WTC11 (cell line): ENCODE measurements at places on chromosomes 6 and 20.

- H3K36me3 ChIP-seq, result no peaks in the 10 kb centered on the region; the same call in 1 of the 2 replicates
- peaks cover 13% of the 10 kb centered on the region for H3K4me1 ChIP-seq
- no peak overlapping the region for H3K27ac ChIP-seq
- DNase-seq, result peak; percentile 74
- peak overlapping the region; percentile 43; the same call in 1 of the 2 replicates for H3K4me3 ChIP-seq
- H3K27me3 ChIP-seq, result peaks cover 9% of the 10 kb centered on the region
These were observed 48.2 kb downstream of the PLG start for GRCh38 chr6:160750276-160750689.

DNA sequence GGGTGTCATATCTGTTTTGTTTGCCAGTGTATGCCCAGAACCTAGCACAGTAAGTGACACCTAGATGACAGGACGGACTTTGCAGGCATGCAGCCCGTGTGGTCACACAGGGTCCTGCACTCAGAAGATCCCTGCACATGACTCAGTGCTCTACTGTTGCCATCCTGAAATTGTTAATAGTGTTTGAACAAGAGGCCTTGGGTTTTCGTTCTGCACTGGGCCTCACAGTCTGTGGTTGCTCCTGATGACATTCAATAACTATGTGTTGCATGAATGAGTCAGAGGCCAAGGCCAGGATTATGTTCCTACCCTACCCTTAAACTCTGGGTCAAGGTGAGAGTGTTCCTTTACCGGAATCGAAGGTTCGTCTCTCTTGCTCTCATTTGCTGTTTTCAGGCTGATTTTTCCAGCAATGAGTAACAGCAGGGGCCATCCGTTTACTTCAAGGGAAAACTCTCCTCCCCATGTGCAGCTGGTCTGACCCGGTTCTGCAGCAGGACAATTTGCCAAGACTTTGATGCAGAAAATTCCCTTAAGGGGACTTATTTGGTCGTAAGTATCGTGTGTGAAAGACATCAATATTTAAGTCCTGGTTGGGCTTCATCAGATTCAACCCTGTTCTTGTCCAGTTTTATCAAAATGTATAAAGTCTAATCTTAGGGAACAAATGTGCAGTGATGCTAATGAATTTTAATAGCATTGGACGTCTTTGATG lies 13.0 kb upstream of the PFDN4 start:
- H3K27ac ChIP-seq, result no peak overlapping the region
- no peak for DNase-seq
- H3K36me3 ChIP-seq, result no peaks in the 10 kb centered on the region
- H3K4me1 ChIP-seq, result peaks cover 9% of the 10 kb centered on the region; the same call in 1 of the 2 replicates
- no peaks in the 10 kb centered on the region for H3K27me3 ChIP-seq

DNA sequence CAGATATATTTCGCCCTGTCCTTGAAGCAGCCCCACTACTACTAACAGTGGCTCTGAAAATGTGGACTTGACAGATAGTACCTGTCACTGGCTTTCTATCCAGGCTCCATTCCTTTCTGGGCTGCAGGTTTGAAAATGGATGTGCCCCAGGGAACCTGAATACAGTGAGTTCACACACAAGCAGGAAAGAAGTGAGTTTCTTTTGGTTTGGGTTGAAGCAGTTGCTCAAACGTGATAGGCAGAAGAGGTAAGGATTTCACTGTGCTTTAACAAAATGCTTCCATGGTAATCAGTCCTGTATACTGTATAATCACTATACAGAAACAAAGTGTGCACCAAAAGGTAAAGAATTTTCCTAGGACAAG lies 382.9 kb downstream of the PRKN start:
- no peaks in the 10 kb centered on the region for H3K27me3 ChIP-seq
- H3K4me3 ChIP-seq, result no peak overlapping the region
- H3K27ac ChIP-seq, result no peak overlapping the region
- DNase-seq, result no peak
- H3K36me3 ChIP-seq, result 0 out of 2 replicates have a peak, but pooled peaks cover 7% of the 10 kb centered on the region
- H3K4me1 ChIP-seq, result peaks cover 8% of the 10 kb centered on the region

DNA sequence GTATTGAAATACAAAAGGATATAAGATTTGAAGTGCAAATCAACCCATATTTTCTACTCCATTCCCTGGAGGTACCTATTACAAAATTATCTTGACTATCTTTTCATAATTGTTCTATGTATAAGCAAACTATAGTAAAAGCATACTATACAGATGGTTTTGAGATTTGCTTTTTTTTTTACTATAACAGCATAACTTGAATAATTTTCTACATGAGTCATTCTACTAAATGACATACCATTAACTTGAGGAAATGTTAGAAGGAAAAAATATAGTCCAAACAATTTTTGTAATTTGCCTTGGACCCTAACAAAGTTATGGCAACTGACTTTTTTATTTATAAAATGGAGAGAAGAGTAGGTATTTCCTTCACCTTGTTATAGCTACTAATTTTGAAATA lies 472.7 kb downstream of the PKHD1 start:
- no peaks in the 10 kb centered on the region for H3K36me3 ChIP-seq
- no peaks in the 10 kb centered on the region for H3K4me1 ChIP-seq
- DNase-seq, result no peak
- H3K4me3 ChIP-seq, result no peak overlapping the region
- no peak overlapping the region for H3K27ac ChIP-seq
- no peaks in the 10 kb centered on the region for H3K27me3 ChIP-seq

DNA sequence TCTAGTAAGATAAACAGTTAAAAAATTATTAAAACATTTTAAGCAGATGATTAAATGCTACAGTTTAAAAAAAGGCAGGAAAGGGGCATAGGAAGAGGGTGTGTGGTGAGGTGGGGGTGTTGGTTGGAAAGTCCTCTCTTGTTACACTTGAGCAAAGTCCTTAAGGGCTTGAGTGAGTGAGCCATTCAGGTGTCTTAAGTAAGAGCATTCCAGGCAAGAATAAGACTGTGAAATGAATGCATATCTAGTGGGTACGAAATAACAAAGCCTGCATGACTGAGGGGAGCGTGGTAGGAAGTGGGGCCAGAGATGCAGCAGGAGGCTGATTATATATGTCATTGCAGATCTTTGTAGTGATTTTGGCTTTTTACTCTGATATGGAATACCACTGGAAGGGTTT lies 5.1 kb downstream of the CDKAL1 start:
- peaks cover 13% of the 10 kb centered on the region for H3K36me3 ChIP-seq
- DNase-seq, result no peak
- peaks cover 9% of the 10 kb centered on the region for H3K4me1 ChIP-seq

DNA sequence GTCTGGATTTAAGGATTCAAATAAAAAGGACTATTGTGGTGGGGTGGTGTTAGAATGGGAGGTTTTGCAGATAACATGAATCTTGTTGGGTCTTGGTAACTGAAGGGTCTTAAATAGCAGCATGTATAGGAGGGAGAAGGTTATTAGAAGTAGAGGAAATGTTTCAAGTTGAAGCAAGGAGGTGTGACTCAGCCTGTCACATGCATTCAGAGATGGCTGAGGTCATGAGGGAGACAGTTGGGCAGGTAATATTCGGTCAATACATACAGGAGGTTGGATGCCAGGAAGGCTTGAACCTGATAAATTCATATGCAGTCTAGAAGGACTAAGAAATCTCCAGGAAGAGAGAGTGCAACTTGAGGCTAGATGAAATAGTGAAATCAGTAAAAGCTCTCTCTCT lies 6.1 kb downstream of the KLHL31 start:
- no peak for DNase-seq
- H3K4me3 ChIP-seq, result no peak overlapping the region
- no peak overlapping the region for H3K27ac ChIP-seq
- H3K36me3 ChIP-seq, result no peaks in the 10 kb centered on the region
- no peaks in the 10 kb centered on the region; the same call in 1 of the 2 replicates for H3K27me3 ChIP-seq
- no peaks in the 10 kb centered on the region for H3K4me1 ChIP-seq

DNA sequence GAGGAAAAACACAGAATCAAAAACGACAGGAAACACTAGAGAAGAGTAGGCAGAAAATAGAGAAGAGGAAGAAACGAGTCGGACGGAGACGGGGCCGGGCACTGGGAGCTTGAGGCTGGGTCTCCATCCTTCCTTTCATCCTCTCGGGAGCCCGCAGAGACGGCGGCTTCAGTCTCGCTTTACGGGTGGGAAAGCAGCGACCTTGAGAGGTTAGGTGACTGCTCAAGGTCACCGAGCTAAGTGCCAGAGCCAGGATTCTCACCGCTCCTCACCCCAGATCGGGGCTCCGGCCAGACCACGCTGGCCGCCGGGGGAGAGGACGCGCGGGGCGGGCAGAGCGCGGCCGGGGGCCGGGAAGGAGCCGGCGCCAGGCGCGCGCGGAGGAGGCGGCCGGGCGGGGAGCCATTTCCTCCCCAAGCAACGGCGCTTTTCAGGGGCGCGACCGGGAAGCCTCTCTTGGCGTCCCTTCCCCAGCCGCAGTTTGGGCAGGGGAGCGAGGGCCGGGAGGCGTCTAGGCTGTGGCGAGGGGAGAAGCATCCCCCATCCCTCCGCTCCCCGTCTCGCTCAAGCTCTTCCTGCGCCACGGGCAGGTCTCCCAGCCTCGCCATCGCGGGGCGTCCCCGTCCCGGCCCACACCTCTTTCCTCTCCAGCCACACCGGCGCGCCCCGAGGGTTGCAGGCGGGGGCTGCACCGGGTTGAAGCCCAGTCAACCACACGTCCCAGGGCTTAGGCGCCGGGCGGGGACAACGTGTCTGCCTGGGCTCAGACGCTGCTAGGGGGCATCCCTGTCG lies 24.1 kb upstream of the MAP3K7 start:
- H3K27ac ChIP-seq, result peak overlapping the region; percentile 82
- DNase-seq, result peak; percentile 68
- H3K4me1 ChIP-seq, result peaks cover 61% of the 10 kb centered on the region

- DNase-seq, result no peak
- H3K4me1 ChIP-seq, result peaks cover 3% of the 10 kb centered on the region
- H3K27ac ChIP-seq, result no peak overlapping the region
- no peaks in the 10 kb centered on the region for H3K27me3 ChIP-seq
These were observed 176.7 kb downstream of the LAMA2 start for GRCh38 chr6:129059650-129060049.

- no peak overlapping the region for H3K27ac ChIP-seq
- no peak overlapping the region for H3K4me3 ChIP-seq
- peaks cover 37% of the 10 kb centered on the region for H3K4me1 ChIP-seq
- no peak for DNase-seq
- H3K27me3 ChIP-seq, result no peaks in the 10 kb centered on the region
These were observed 340.5 kb upstream of the PRDM1 start for GRCh38 chr6:105745464-105746129.

DNA sequence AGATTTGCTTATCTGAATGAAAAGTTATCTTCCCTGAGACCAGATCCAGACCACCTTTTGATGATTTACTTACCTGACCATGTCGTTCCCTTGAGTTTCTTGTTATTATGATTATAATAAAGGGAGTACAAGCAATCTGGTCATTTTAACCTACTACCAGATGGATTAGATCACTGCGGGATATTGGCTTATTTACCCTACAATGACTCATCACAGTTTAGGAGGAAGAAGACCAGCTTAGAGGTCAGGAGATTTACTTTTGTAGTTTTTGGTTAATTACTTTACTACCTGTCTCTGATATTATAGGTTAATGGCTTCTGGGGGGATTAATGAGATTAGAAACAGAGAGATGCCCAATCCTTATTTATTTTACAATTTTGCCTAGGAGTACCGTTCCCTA lies 10.7 kb downstream of the PKIB start:
- no peak overlapping the region for H3K4me3 ChIP-seq
- peaks cover 6% of the 10 kb centered on the region; the same call in 1 of the 2 replicates for H3K4me1 ChIP-seq
- DNase-seq, result no peak
- H3K36me3 ChIP-seq, result no peaks in the 10 kb centered on the region

GRCh38 chr6:29753309-29753644 lies 30.0 kb downstream of the HLA-F start:
- no peak overlapping the region for H3K27ac ChIP-seq
- no peak for DNase-seq
- H3K4me3 ChIP-seq, result peak overlapping the region; percentile 85
- peaks cover 48% of the 10 kb centered on the region for H3K27me3 ChIP-seq

- H3K27me3 ChIP-seq, result no peaks in the 10 kb centered on the region
- DNase-seq, result no peak
- no peak overlapping the region for H3K27ac ChIP-seq
- H3K4me1 ChIP-seq, result peaks cover 66% of the 10 kb centered on the region
These were observed 5.6 kb downstream of the ARID1B start for GRCh38 chr6:156782691-156783320.

- no peak overlapping the region for H3K4me3 ChIP-seq
- no peaks in the 10 kb centered on the region for H3K27me3 ChIP-seq
- peaks cover 6% of the 10 kb centered on the region for H3K36me3 ChIP-seq
- no peak overlapping the region for H3K27ac ChIP-seq
- H3K4me1 ChIP-seq, result peaks cover 16% of the 10 kb centered on the region
These were observed 5.7 kb downstream of the COMMD7 start for GRCh38 chr20:32737371-32738223.

DNA sequence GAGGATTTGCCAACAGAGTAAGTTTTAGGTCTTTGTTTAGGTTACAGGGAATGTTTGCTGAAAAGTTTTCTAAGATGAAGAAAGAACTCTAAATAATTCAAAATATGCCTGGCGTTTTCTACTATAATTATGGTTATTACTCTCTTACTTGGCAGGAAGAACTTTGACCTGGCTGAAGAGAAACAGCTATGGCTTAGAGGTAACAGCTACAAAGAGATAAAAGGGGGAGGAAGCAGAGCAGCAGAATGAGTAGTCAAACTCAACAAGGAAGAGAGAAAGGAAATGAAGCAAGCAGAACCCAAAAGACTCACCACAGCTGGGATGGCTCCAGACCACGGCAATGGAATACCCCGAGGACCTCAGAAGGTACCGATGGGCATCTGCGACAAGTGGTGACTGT lies 95.6 kb downstream of the KIF16B start:
- H3K27ac ChIP-seq, result no peak overlapping the region
- H3K27me3 ChIP-seq, result no peaks in the 10 kb centered on the region
- peaks cover 15% of the 10 kb centered on the region for H3K4me1 ChIP-seq
- DNase-seq, result no peak
- no peak overlapping the region for H3K4me3 ChIP-seq

DNA sequence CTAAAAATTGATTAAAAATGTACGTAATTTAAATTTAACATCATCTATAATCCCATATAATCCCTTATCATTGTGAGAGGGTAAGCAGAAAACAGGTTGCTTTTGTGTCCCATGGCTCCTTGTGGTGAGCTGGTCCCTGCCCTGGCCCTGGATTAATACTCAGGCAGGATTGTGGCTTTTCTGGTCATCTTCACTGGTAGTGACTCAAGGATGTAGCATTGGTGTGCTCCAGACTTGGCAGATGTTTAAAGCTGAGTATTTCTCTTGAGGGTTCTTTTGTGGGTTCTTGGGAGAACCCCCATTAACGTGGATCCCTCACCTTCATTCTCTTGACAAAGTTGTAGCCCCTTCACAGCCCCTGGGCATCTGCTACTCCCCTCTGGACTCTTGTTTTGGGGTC lies 39.3 kb downstream of the SNRNP48 start:
- H3K27ac ChIP-seq, result no peak overlapping the region
- H3K36me3 ChIP-seq, result no peaks in the 10 kb centered on the region
- no peaks in the 10 kb centered on the region; the same call in 1 of the 2 replicates for H3K27me3 ChIP-seq
- no peak overlapping the region for H3K4me3 ChIP-seq
- no peak for DNase-seq
- H3K4me1 ChIP-seq, result peaks cover 12% of the 10 kb centered on the region
